ENCODE measurements at places on chromosomes 6 and 20.

DNA sequence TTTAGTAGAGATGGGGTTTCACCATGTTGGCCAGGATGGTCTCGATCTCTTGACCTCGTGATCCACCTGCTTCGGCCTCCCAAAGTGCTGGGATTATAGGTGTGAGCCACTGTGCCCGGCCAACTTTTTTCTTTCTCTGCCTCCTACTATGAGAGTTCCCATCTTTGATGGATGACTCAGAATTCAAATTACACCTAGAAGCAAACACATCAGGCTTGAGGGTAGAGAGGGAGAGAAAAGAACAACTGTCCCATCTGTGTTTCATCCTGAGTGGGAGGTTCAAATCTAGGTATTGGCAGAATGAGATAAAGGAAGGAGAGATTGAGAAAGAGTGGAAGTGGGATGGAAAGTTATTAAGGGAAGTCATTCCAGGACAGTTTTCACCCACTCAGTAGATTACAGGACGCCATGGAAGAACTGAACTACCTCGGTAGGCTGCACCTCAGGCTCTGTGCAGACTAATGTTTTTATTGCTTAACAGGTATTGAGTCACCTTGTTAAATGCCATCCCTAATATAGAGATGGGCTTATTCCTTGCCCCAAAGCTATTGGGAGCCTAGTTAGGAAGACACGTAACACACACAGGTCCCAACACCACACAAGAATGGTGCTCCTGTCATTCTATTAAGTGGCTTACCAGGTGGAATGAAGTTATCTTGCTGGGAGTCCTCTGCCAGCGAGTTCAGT lies 275.7 kb downstream of the SOX4 start:
- no peak for DNase-seq

- no peak for DNase-seq
Observed at GRCh38 chr20:573414-574296, 30.1 kb upstream of the CSNK2A1 start.

- DNase-seq: peak; percentile 82
Observed at GRCh38 chr20:46255440-46256104, 52.7 kb downstream of the CDH22 start.

- DNase-seq: no peak
Observed at GRCh38 chr6:50437901-50438300, 275.4 kb upstream of the TFAP2D start.

- no peak for DNase-seq
Observed at GRCh38 chr20:41110930-41111577, 26.3 kb upstream of the PLCG1 start.

- DNase-seq: no peak
Observed at GRCh38 chr6:107066697-107067659, 39.0 kb downstream of the MTRES1 start.

DNA sequence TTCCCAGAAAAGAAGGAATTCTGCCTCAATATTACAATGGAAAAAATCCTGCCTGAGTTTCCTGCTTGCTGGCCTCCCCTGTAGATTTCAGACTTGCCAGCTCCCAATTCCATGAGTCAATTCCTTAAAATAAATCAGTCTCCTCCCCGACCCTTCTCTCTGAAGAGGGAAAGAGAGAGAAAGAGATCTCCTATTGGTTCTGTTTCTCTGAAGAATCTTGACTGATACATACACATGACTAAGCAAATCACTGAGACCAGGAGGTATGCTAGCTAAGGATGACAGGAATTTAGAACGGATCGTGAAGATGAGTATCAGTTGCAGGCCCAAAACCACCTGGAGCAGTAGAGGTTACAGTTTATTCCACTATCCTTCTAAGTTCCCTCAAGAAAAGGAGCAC lies 11.3 kb upstream of the RBM24 start:
- DNase-seq: no peak

Measured in lower lobe of right lung (tissue), 2 donors.